ENCODE measurements at places on chromosomes 5 and 9.
A peak's percentile ranks its signal among the peaks of the same experiment; 100 is the strongest.

DNA sequence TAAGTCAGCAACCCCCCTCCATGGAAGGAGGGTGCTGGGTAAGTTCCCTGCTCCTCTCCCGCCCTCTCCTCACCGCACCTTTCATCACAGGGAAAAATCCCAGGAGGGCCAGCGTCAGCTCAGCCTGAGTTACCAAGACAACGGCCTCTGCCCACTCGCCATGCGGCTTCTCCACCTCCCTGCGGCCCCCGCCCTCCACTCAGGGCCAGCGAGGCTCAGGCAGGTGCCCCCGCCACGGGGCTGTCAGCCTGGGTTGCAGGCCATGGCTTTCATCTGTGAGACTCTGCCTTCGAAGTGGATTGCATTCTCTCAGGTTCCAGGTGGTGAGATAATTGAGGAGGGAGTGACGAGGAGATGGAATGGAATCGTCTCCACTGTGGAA, 27.2 kb upstream of the LAMC3 start:
- no peak for DNase-seq

DNA sequence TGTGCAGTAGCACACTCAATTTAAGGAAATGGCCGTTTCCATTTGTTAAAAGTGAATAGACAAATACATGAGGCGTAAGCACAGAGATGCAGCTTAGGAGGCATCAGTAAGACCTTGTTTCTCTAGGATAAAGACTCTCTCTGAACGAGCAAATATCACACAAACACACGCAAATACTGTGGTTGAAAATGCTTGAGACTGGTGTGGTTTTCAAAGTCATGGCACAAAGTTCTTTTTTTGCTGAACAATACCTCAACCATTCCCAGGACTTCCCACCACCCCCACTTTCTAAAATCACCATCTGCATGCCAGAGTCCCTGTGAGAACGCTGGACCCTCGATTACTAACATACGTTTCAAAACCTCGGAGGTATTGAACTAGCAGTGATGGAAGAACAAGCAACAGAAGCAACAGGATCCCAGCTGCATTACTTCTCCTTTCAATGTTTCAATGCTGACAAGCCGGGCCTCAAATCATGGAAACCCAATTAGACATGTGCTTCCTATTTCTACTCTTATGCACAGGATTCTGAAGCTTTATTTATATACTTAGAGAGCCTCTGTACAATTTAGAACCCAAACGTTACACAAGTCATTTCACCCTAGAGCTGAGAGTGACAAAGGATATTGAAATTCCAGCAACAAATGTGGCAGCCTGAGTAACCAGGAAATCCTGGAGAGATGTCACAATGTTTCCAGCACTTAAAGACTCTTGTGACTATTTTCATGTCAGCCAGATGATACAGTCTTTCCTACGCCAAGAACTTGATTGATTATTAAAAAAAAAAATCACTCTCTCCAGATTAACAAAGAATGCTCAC, 63.9 kb downstream of the CDC14B start:
- DNase-seq, result no peak

GRCh38 chr5:168291342-168291963, at the start of gene WWC1:
Gene WWC1, plus strand, starts transcription at chr5:168291645. Its CDS starts 508 bp downstream, at chr5:168292153.
- DNase-seq, result peak; percentile 39

GRCh38 chr5:127518319-127518621, 830 bp downstream of the PRRC1 start:
- DNase-seq, result no peak

All from GM18507 (cell line).